Mammary microvascular endothelial cell (primary cell): ENCODE measurements at places on chromosomes 3 and 15. TPM values are rescaled to one million over a fixed set of nuclear protein-coding genes. Genes with fewer than 3 reads are reported as not detected.

Gene RIOX2
- total RNA-seq = 28.7 and 38.8 TPM in 2 replicates

Gene ADAMTS7
- 15.2 and 17.3 TPM in 2 replicates for total RNA-seq

Gene PCOLCE2
- not detected in 2 replicates for total RNA-seq

Gene PIGBOS1
- 8.7 and 13.9 TPM in 2 replicates for total RNA-seq

Gene STRA6
- total RNA-seq = 0.10 TPM in 1 of 2 replicates, not detected in the other

Gene TGM4
- 0.07 and 0.20 TPM in 2 replicates for total RNA-seq

Gene GOLGA8R
- total RNA-seq = 0.20 TPM in 1 of 2 replicates, not detected in the other
